Ammon's horn (tissue), 1 donor: ENCODE measurements at places on chromosomes 3 and 15.

DNA sequence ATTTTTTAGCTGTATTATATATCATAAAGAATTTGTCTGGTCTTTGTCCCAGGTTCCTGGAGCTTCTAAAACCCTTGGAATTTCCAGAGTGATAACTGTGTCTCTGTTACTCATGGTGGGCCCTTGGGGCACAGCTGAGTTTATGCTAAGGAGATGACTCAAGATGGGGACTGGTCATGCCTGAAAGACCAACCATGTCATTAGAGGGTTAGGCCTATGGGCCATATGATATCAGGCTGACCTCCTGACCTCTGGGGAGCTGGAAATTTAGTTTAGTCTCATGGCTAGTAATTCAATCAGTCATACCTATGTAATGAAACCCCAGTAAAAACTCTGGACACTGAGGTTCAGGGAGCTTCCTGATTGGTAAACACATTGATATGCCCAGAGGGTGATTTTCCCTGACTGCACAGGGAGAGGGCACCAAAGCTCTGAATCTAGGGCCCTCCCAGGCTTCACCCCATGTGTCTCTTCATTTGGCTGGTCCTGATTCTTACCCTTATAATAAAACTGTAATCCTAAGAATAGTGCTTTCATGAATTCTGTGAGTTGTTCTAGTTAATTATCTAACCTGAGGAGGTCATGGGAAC is 69.6 kb downstream of the EEFSEC start:
- no peak for DNase-seq

DNA sequence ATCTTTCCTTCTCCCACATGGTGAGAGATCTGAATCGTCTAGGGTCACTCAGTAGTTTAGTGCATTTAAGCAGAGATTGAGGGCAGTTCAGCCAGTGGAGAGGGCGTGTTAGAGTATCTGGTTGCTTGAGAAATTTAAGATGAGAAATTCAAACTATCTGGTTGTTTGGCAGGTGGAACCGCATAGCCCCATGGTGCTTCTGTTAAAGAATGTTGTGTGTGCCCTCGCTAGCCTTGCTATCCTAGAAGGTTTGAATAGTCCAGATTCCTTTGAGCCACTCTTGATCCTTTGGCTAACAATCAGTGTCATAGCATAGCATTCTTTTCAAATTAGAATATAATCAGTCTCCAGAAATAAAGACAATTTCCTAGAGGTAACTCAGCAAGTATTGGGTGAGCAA is 32.1 kb downstream of the ABHD17C start:
- DNase-seq: no peak

GRCh38 chr15:93469994-93470393 is 381.0 kb upstream of the RGMA start:
- no peak for DNase-seq

DNA sequence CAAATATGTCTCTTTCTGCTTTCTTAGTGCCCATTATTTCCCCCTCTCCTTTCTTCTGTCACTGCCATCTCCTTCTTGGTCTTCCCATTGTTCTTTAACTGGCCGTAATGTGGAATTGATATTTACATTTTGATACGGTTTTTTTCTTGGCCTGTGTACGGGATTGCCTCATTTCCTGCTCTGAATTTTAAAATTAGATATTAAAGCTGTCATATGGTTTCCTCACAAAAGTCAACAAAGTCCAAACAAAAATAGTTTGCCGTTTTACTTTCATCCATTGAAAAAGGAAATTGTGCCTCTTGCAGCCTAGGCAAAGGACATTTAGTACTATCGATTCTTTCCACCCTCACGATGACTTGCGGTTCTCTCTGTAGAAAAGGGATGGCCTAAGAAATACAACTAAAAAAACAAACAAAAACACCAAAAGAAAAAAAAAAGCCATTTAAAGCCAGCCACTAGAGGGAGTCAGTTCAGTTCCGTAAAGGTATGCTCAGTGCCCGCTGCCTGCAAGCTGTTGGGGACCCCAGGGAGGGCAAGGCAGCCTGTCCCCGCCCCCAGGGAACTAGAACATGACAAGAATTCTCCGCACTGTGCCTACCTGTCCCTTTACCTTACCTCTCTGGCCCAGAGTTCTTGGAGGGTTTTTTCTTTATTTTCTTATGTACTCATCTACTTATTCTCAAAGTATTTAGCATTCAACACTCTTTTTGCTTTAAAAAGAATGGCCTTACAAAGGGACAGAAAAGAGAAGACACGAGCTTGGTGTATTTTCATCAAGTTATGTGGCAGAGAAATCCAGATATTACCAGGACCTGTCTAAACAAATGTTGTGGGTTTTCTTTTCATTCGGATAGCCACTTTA is 30.0 kb upstream of the NR2E3 start:
- DNase-seq: peak; percentile 62

DNA sequence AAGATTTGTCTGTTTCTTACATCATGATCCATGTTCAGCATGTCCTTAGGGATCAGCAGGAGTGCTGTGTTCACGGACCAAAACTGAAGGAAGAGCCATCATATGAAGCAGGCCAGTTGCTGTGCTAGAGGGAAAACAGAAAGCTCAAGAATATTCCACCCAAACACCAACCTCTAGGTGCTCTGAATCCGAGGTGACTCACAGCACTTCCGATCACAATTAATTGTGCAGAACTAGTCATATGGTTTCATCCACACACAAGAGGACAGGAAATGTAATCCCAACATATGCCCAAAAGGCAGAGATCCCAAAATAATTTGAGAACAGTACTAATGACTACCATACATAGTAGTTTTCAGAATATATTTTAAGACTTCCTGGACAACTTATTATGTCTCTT is 257.9 kb upstream of the KCNH8 start:
- no peak for DNase-seq

GRCh38 chr3:13647298-13648059 is 98.6 kb downstream of the FBLN2 start:
- no peak for DNase-seq

- DNase-seq: no peak
Measured at GRCh38 chr15:40754574-40754882, 526 bp downstream of the RMDN3 start.

DNA sequence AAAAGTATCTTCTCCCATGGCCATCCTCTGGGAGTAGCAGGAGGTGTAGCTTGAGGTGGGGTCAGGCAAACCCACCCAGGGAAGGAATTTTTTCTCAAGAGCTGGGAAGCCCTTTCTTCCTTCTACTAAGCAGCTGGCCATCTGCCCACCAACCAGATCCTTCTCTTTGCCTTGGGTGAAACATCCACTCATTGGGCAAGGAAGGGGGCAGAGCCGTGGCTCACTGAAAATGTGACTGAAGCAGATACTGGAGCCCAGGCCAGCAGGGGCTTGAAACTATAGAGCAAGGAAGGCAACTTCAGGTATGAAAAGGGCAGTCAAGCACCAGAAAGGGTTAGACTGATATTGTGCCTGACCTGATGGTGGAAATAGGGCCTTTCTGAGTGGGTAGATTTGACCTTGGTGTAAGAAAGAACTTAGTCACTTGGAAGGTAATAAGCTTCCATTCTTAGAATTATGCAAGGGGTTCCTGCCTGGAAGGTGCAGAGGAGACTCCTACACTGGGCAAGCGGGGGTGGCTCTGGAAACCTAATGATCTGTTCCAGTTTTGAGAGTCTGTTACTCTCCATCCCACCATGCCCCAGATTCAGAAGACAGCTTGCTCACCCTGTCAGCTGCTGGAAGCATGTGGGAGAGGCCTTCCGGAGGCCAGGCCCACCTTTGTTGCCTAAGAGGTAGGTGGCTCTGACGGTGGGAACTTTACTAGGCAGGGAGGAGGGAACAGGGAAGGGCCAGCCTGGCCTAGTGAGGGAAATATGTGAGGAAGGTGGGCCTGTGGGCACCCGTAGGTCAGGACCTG is 22.0 kb upstream of the PLA2G4E start:
- no peak for DNase-seq

DNA sequence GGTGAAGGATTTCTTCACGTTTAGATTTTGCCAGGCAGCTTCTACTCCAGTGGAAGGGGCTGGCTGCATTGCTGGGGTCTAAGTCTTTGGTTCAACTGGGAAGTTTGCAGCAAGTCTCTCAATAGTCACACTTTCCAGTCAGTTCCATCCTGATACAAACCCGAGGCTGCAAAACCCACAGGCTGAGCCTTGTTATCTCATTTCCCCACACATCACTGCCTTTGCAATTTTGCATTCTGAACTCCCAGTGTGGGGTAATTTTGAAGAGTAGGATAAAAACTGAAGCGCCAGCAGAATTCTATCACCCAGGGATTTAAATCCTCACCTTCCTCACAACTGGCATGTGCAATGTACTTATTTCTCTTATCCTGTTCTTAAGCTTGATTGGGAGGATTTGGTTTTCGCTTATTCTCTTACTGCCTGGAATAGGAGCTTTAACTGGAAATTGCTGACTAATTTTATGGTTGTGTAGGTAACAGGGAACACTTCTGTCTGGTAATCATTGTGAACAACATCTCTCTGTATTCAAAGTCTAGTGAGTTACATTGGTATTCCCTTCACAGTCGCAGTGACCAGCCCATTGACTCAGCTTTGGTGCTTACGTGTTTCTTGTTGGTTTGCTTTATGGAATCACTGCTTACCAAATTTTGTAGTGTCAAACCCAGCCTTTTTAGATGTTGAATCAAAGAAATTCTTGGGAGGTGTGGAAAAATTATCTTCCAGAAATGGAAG is 142.0 kb upstream of the TOPAZ1 start:
- no peak for DNase-seq

DNA sequence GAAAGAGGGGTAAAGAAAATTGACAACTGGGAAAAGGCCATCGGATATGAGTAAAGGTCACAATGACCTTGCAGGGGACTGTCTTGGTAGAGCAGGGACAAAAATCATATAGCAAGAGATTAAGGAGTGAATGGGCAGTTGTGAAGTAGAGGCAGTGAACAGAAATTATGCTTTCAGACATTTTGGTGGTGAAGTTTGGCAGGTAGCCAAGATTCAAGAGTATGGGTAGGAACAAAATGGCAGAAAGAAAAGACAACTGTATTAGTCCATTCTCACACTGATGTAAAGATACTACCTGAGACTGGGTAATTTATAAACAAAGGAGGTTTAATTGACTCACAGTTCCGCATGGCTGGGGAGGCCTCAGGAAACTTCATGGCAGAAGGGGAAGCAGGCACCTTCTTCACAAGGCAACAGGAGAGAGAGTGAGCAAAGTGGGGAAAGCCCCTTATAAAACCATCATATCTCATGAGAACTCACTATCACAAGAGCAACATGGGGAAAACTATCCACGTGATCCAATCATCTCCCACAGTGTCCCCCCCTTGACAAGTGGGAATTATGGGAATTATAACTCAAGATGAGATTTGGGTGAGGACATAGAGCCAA is 84.0 kb downstream of the CGNL1 start:
- DNase-seq: no peak

DNA sequence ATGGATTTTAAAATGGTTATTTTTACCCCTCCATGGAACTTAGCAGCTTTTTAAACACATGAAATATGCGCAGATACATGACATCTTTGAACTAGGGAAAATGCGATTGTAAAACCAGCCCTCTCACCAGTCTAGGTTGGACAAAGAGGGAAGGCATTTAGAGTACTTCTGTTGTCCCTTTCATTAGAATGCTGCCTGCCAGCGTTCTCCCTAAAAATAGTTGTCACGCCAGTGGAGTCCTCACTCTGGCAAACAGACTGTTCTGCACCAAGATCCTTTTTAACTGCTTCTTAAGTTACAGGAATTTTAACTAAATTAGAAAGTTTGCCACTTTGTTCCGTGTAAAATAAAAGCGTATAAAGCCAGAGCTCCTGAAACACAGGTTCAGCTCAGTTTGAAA is 295.3 kb downstream of the VPS13C start:
- peak; percentile 55 for DNase-seq

DNA sequence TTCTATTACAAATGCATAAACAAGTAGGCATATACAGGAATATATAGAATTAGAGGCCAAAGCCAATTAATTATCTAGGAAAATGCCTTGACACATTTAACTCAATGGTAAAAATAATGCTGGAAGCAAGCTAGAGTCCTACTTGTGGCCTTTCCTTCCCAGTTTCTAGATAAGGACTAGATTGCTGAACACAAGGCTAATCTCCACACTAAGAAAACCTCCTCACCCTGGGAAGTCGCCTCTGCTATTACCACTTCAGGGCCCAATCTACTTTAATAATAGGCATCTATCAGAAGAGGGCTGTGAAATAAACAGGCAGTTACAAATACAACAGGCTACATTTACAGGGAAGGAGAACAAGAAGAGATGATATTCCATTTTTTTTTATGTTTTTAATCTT is 80.5 kb upstream of the PRICKLE2 start:
- DNase-seq: no peak

DNA sequence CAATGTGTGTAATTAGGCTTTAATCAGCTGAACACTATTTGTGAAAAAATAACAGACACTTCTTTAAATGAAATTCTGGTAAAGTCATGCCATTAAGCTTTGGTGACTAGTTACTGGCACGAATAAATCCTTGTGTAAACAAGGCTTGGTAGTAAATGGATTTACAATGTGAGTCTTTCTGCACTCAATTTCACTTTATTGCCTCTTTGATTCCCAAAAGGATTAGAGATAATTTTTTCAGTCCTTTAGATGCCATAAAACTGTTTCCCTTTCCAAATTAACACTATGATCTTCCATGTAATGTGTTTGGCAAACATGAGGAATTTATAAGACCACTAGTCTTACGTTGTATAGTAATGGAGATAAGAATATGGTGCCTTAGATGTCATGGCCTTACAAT is 339.5 kb upstream of the DNAJC19 start:
- DNase-seq: no peak
